Activated CD8-positive, alpha-beta memory T cell treated with anti-CD3 and anti-CD28 coated beads for 24 hours (primary cell): ENCODE measurements at places on chromosomes 1 and 21.

DNA sequence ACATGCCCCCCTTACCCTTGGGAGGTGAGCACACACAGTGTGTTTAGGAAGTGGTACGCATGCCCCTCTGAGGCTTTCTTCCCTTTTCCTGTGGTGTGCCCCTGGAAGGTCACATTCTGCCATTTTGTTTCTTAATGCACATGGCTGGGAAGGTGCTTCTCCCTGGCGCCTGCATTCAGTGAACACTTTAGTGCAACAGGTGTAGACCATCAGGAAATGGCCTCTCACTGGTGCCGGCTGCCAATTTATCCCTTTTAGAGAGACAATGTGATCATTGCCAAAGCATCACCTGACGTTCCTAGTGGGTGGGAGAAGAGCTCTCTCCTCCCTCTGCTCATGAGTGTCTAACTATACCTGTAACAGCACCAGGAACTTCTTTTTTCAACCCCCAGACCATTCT, 51.8 kb upstream of the PDE9A start:
- DNase-seq = no peak

- peak; percentile 21 for DNase-seq
These were observed 62.6 kb upstream of the CLDN14 start for GRCh38 chr21:36542312-36543101.

DNA sequence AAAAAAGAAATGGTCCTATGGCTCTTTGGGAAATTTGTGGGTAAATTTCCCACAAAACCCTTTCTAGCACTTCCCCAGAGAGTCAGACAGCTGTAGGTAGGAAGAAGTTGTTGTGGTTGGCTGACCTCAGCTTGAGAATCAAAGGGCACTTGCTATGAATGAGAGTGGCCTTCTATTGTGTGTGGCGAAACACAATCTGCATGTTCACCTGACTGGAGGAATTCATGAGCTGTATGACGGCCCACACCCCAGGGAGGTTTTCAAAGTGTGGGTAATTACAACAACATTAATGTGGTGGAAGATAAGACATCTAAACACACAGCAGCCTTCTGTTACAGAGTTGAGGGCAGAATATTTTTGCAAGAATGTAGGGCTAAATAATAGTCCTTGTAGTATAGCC, 38.8 kb downstream of the NGF start:
- no peak for DNase-seq

GRCh38 chr21:45421071-45421845, 16.3 kb downstream of the COL18A1 start:
- no peak for DNase-seq

DNA sequence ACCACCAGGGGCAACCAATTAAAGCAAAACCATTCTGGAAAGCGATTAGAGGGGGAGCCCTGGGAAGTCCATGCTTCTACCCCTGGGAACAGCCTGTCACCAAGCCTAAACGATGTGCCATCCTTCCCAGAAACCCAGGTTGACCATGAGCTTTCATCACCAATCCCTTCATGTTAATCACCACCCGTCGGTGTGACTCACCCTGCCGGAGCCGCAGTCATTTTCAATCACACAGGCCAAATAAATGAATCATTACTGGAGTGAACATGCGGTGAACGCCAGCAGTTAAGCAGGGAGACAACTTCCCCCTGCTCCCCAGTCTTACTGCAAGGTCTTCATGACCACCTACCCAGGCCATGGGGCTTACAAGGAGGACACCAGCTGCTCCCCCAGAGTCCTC, 308.8 kb downstream of the AJAP1 start:
- DNase-seq = no peak

DNA sequence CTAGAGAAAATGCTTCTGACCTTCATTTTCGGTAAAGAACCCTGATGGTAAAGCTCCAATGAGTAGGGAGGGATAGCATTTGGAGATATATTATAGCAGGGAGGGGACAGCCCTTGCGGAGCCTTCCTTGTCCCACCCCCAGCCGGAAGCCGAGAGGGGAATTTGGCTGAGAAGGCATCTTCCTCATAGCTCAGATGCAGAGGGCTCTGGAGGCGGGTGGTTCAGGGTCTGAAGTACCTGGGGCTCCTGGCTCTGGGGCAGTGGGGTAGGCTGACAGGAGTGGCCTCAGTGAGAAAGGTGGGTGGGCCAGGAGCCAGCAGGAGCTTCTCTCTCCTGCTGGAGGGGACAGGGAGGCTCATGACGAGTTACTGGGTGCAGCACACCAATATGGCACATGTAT, 88.0 kb upstream of the IFFO2 start:
- DNase-seq = no peak

- DNase-seq = no peak
These were observed 4.6 kb upstream of the MAB21L3 start for GRCh38 chr1:116106646-116107045.

DNA sequence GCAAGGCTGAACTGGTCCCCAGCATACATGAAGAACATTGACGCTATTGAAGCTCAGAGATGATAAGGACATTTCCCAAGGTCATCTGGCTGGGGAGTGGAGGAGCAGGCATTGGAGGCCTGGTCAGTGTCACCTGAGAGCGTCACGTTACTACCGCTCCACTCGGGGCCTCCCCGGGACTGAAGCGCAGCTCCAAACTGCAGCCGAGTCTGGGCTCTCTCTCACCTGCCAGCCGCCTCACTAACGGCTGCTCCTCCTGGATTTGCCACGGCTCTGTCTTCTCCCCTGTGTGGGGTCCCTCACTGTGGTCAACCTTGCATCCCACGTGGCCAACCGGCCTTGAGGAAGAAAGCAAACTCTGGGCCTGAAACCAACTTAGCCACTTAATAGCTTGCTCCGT, 111.3 kb downstream of the ADSS2 start:
- no peak for DNase-seq

DNA sequence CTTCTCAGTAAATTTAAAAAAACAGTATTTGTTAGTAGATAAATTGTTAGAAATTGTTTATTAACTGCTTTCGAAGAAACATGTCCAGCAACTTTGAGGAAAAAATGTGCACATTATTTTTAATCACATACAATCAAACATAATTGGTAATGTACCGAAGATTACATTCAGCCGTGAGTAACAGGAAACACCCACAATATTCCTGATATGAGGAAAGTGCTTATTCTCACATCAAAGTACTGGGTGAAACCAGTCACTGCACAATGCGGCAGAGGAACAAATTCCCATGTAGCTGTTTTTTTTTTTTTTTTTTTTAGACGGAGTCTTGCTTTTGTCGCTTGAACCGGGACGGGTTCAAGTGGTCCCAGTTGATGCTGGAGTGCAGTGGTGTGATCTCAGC, 9.7 kb downstream of the ACBD3 start:
- no peak for DNase-seq

DNA sequence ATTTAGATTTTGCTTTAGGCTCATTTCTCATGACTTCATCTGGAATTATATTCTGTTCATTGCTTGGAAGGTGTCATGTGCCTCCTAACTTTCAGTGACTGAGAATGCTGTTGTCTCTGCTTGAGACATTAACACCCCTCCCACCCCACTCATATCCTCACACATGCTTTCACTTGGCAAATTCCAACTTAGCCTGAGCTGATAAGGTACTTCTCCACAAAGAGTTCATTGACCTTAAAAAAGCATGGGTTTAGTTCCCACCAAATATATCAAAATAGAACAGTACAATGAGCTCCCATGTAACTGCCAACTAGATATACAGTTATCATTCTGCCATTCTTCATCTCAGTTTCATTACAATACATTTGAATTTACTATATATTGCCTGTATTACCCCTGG, 576.5 kb upstream of the ADGRL2 start:
- no peak for DNase-seq

DNA sequence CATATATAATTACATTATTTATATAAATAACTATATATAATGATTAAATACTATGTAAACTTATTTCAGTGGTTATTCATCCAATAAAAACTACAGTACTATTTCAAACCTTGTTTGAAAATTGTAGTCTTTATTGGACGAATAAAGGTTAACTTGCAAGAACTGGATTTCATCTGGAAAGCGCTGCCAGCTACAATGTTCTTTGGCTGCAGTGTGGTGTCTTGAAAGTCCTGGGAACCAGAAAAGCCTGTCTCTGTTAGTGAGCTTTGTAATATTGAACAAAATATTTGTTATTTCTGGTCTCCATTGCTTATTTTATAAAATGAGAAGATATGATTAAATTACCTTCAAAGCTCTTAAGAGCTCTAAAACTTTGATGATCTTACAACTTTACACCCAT, 763.6 kb downstream of the ADGRL2 start:
- no peak for DNase-seq

GRCh38 chr21:25568246-25568645, 39.0 kb downstream of the MRPL39 start:
- peak; percentile 75 for DNase-seq

- DNase-seq = no peak
These were observed 42.4 kb upstream of the FMO2 start for GRCh38 chr1:171142416-171143385.

- DNase-seq = no peak
These were observed 91.1 kb downstream of the NPHP4 start for GRCh38 chr1:5901150-5901549.

- no peak for DNase-seq
These were observed 17.2 kb downstream of the PTAFR start for GRCh38 chr1:28159243-28159642.

GRCh38 chr1:155124503-155125463, 2.9 kb upstream of the EFNA1 start:
- no peak for DNase-seq

- DNase-seq = no peak
These were observed 226.6 kb upstream of the TMEM51 start for GRCh38 chr1:14926818-14927575.

DNA sequence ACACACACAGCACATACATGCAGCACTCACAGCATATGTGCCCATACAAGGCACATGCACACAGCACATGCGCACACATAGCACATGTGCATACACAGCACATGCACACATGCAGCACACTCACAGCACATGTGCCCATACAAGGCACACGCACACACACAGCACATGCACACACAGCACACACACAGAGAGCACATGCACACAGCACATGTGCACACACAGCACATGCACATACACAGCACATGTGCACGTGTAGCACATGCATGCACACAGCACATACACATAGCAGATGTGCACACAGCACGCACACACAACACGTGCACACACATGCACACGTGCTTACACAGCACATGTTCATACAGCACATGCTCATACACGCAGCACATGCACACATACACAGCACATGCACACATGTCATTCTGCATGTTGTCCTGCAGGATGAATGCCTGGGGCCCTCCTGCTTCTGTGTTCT, 48.1 kb downstream of the PCNT start:
- DNase-seq = no peak

DNA sequence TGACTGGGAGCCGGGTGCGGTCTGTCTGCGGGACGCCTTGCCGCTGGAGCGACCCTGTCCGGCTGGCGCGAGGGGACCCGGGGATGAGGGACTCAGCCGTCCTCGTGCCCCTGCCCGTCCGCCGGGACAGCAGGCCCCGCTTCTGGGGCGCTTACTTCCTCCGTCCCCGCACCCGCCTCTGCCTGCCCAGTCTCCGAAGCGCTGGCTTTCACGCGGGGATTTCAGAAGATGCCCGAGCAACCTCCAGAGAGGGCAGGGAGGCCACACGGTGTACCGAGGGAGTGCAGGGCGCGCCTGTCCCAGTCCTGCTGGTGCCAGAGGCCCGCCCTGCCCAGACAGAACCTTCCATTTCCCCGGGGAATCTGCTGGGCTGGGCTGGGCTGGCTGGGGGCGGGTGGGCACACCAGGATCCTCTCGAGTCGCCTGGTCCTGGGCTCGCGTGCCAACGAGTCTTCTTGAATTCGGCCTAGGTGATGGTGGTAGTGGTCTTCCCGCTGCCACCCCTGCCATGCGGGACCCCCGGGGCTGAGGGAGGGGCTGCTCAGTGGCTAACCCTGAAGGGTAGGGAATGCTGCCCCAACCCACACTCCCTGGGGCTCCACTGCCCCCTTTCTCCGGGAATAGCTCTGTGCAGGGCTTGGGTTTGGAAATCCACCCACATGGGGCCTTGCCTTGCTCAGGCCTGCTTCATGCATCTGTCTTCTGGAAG, 2.5 kb upstream of the TRPM2 start:
- DNase-seq = no peak

GRCh38 chr1:29599826-29600225, 363.5 kb downstream of the PTPRU start:
- DNase-seq = peak; percentile 28

DNA sequence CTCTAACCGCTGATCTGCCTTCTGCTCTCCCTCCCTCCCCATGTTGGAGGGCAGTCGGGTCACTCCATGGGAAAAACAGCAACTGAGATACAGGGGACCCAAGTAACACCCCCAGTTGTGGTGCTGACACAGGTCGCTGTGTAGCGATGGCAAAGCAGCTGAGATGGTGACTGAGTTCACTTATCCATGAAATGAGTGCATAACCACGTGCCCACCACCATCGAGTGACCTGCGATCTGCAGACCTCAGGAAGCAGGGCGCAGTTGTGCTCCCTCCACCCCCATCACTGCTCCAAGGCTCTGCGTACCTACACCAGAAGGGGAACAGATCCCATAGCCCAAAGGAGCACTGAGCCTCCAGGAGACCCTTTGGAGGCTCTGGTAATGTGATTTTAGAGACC, 31.1 kb downstream of the KCNN3 start:
- no peak for DNase-seq

DNA sequence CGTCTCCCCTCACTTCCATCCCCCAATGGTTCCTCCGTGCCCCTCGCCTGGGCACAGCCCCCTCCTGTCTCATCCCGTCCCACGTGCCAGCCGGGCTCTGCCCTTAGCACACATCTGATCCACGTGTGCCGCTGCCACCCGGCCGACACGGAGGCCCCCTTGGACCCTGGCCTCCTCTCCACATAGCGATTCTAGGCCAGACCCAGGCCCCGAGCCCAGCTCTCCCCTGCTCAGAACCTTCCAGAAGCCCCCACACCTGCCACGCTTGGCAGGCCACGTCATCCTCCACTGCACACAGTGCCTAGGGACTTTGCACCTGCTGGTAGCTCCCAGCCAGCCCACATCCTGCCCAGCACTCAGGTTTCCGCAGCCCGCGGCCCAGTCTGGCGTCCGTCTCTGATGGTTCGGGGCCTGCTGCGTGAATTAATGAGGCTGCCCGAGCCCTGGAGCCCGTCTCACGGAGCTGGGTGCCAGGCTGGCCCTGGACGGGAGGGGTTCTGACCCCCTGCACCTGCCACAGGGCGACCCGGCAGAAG, 20.1 kb downstream of the PLCH2 start:
- no peak for DNase-seq

GRCh38 chr1:187074445-187075048, 245.8 kb downstream of the PLA2G4A start:
- DNase-seq = no peak

- DNase-seq = no peak
These were observed 199.3 kb downstream of the TTLL7 start for GRCh38 chr1:83799594-83799993.

DNA sequence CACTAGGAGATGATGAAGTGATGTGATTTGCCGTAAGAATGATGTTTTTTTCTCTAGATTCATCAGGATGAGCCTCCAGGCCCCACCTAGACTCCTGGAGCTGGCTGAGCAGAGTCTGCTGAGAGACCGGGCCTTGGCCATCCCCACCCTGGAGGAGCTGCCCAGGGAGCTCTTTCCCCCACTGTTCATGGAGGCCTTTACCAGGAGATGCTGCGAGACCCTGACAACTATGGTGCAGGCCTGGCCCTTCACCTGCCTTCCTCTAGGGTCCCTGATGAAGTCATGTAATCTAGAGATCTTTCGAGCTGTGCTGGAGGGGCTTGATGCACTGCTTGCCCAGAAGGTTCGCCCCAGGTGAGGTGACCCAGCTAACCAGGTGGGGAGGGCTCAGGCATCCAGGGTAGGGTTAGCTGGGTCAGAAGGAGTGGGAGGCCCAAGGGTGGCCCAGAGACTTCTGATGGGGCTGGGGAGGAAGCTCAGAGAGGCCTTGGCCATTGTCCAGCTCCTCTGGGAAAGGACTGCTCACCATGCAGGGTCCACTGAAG, 1.3 kb downstream of the PRAMEF12 start:
- no peak for DNase-seq

GRCh38 chr1:24235921-24236788, 49.1 kb upstream of the IFNLR1 start:
- peak; percentile 63 for DNase-seq
